ENCODE measurements at places on chromosomes 6 and 20.

DNA sequence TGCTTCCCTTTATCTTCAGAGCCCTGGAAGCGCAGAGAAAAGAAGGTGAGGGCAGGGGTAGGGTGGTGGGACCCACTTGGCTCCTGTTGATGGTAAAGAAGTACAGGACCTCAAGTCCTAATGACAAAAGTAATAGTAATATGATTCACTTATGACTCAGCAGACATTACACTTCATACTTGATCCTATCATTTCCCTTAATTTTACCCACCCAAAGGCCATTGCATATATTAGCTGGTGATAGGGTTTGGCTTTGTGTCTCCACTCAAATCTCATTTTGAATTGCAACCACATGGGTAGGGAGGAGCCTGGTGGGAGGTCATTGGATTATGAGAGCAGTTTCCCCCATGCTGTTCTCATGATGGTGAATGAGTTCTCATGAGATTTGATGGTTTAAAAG lies 880.7 kb downstream of the KIF16B start:
- no peak overlapping the region for H3K4me3 ChIP-seq
- DNase-seq = no peak
- H3K27ac ChIP-seq = no peak overlapping the region
- no peaks in the 10 kb centered on the region for H3K27me3 ChIP-seq

DNA sequence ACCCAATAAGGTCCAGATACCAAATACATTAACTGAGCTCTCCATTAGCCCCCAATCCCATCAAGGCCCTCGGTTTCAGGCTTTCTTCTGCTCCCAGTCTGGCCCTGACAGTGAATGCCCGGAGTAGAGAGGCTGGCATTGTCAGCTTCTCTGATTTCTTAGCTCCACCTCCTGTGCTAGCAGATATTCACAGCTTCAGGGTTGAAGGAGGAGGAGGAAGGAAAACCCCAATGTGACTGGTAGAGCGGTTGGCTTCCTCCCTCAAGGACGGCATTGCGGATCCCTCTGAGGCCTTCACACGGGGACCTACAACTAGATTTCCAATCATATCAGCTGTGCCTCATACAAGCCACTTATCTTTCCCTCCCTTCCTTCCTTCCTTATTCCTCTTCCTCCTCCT lies 164.1 kb upstream of the SYNDIG1 start:
- no peak overlapping the region for H3K27ac ChIP-seq
- no peak for DNase-seq
- no peaks in the 10 kb centered on the region for H3K36me3 ChIP-seq
- H3K4me1 ChIP-seq = no peaks in the 10 kb centered on the region
- no peaks in the 10 kb centered on the region for H3K27me3 ChIP-seq

GRCh38 chr20:11137688-11138087 lies 463.9 kb upstream of the JAG1 start:
- H3K4me3 ChIP-seq = no peak overlapping the region
- H3K4me1 ChIP-seq = no peaks in the 10 kb centered on the region
- DNase-seq = no peak
- H3K27me3 ChIP-seq = no peaks in the 10 kb centered on the region
- no peak overlapping the region for H3K27ac ChIP-seq
- H3K36me3 ChIP-seq = no peaks in the 10 kb centered on the region

- no peaks in the 10 kb centered on the region for H3K36me3 ChIP-seq
- no peak overlapping the region for H3K4me3 ChIP-seq
- H3K27ac ChIP-seq = no peak overlapping the region
- H3K4me1 ChIP-seq = no peaks in the 10 kb centered on the region
- DNase-seq = no peak
- no peaks in the 10 kb centered on the region for H3K27me3 ChIP-seq
Observed at GRCh38 chr6:9272671-9273070, 837.3 kb upstream of the SLC35B3 start.

DNA sequence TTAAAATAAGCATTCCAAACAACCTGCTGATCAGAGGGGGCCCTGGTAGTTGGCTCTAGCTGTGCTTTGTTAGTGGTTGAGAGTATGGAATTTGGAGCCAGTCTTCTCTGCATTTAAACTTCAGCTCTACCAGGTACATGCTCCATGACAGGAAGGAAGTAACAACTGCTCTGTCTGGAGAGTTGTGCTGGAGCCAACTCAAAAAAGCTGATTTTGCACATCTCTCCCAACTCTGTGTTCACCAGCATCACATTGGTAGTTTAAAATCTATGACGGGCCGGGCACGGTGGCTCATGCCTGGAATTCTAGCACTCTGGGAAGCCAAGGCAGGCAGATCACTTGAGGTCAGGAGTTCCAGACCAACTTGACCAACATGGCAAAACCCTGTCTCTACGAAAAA lies 68.8 kb upstream of the BMP2 start:
- no peaks in the 10 kb centered on the region for H3K4me1 ChIP-seq
- no peaks in the 10 kb centered on the region for H3K27me3 ChIP-seq
- H3K36me3 ChIP-seq = no peaks in the 10 kb centered on the region

DNA sequence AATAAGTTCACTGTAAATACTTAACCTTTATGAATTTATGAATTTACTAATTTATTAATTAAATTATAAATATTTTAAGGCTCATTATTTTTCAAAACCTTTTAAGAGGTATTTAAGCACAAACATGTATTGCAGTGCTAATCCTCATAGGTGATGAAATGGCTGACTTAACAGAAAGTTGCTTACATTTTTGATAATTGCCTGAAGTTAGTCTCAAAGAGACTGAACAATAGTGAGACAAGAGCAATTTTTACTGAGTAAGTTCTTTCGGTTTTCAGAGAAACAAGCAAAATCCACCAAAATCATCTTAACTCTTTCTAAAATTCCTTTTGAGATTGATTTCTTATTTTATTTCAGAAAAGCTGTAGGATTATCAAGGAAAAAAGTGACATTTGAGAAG lies 137.3 kb upstream of the VGLL2 start:
- H3K4me1 ChIP-seq = no peaks in the 10 kb centered on the region
- H3K4me3 ChIP-seq = no peak overlapping the region
- H3K36me3 ChIP-seq = no peaks in the 10 kb centered on the region
- no peak overlapping the region for H3K27ac ChIP-seq

DNA sequence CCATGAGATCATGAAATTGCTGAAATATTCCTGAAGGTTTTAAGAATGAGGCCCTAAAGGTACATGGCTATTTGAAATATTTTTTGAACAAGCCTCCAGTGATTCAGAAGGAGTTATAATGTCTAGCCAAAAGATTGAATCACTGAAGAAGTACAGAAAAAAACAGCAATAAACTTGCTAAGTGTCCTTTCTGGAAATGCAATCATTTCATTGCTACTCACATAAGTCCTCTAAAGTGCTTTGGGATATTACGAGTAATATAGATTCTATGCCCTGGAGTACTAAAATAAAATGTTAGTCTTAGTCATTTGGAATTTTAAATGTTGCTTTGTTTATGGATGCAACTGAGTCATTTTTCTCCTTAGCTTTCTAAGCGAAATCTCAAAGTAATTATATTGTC lies 32.7 kb downstream of the CENPW start:
- no peaks in the 10 kb centered on the region for H3K27me3 ChIP-seq
- no peak for DNase-seq

GRCh38 chr6:148175550-148176188 lies 167.0 kb upstream of the SASH1 start:
- no peaks in the 10 kb centered on the region for H3K4me1 ChIP-seq
- no peak for DNase-seq
- H3K4me3 ChIP-seq = no peak overlapping the region
- no peaks in the 10 kb centered on the region for H3K36me3 ChIP-seq

GRCh38 chr6:79277109-79277508 lies 42.6 kb upstream of the HMGN3 start:
- no peaks in the 10 kb centered on the region for H3K27me3 ChIP-seq
- H3K4me3 ChIP-seq = no peak overlapping the region
- H3K4me1 ChIP-seq = no peaks in the 10 kb centered on the region
- H3K27ac ChIP-seq = no peak overlapping the region

DNA sequence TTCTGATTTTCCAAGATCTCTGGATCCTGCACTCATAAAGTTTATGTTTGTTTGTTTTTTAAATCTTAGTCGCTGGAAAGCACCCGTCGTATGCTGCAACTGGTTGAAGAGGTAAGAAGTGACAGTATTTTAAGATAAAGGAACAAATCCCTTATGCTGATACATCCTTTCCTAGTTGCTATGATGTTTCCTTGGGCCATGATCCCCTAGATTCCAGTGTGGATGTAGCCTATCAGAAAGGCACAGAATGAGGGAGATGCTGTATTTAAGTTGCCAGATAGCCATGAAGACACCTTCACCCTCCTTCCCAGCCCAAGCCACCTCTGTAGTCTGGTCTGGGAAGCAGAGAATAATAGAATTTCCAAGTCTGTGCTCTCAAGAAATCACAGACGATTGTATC lies 59.0 kb downstream of the SNAP25 start:
- no peaks in the 10 kb centered on the region for H3K36me3 ChIP-seq
- DNase-seq = no peak

DNA sequence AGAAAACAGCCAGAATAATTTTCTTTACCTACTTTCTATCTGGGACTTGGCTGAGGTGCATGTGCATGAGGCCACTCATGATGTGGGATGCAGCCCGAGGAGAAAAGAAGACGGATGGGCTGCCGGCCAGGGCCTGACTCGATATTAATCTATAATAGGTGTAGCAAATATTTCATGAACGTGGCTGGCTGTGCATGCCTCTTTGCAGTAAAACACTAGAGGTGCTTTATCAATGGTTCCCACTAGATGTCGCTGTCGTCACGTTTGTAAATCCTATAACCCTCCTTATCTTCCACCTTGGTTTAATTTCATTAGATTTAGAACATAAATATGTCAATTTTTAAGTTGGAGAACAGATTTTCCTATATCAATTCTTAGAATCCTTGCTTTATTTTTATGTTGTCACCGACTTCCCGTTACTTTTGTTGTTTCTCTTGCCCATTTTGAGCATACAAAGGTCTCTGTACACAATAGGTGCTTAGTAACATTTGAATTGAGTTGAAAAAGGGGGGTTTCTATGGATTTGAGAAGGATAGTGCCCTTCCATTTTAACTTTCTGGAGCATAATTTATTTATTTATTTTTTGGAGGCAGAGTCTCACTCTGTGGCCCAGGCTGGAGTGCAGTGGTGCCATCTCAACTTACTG lies 19.6 kb upstream of the FERMT1 start:
- H3K27me3 ChIP-seq = no peaks in the 10 kb centered on the region
- H3K4me1 ChIP-seq = no peaks in the 10 kb centered on the region
- no peaks in the 10 kb centered on the region for H3K36me3 ChIP-seq

- H3K27ac ChIP-seq = no peak overlapping the region
- no peaks in the 10 kb centered on the region for H3K27me3 ChIP-seq
- no peaks in the 10 kb centered on the region for H3K4me1 ChIP-seq
- H3K36me3 ChIP-seq = no peaks in the 10 kb centered on the region
Observed at GRCh38 chr20:8175741-8176675, 43.9 kb downstream of the PLCB1 start.

DNA sequence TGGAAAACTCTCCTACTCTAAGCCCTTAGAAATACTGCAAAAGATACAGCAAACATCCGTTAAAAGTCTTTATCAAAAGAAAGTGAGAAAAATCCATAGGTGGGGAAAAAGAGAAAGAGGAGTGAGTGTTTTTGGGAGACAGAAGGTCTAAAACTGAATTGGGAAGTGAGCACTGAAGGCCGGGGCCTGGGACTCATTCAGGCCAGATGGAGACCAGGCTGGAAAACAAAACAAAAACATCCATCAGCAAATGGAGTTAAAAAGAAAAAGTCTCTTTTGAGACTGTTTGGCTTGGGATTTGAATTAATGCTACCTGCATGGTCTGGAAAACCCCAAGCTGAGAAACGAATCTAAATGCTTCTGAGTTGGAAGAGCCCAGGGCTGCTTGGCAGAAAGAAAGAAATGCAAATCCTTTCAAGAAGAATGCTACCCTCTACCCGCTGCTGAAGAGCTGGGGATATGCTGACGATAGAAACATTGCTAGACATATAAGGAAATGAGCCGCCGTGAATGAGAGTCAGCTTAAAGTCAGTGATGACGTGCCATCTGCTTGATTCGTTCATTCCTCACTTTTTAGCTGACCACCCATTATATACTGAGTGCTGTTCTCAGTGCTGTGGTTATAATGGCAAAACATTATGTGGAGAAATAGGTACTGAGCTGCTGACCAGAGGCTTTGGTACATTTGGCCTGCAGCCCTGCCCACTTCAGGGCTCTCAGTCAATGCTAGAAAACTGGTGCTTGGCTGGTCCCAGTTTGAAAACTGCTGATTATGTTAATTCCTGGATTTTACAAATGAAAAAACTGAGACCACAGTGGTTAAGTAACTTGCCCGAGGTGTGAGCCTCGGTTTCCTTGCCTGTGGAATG lies 28.0 kb upstream of the TULP4 start:
- H3K27ac ChIP-seq = peak overlapping the region; percentile 56
- H3K4me3 ChIP-seq = no peak overlapping the region
- no peaks in the 10 kb centered on the region for H3K36me3 ChIP-seq
- peaks cover 48% of the 10 kb centered on the region for H3K4me1 ChIP-seq
- no peaks in the 10 kb centered on the region for H3K27me3 ChIP-seq

- H3K4me3 ChIP-seq = no peak overlapping the region
- no peak for DNase-seq
- no peaks in the 10 kb centered on the region for H3K36me3 ChIP-seq
- H3K27me3 ChIP-seq = no peaks in the 10 kb centered on the region
Observed at GRCh38 chr6:10556992-10557391, 35.8 kb downstream of the GCNT2 start.

GRCh38 chr6:13508711-13509705 lies 21.6 kb upstream of the GFOD1 start:
- no peak for DNase-seq
- H3K4me3 ChIP-seq = no peak overlapping the region
- H3K27me3 ChIP-seq = no peaks in the 10 kb centered on the region
- H3K27ac ChIP-seq = no peak overlapping the region
- no peaks in the 10 kb centered on the region for H3K4me1 ChIP-seq

GRCh38 chr20:61644378-61645076 lies 392.5 kb downstream of the CDH4 start:
- no peak overlapping the region for H3K4me3 ChIP-seq
- DNase-seq = no peak
- no peaks in the 10 kb centered on the region for H3K4me1 ChIP-seq
- H3K36me3 ChIP-seq = no peaks in the 10 kb centered on the region
- no peaks in the 10 kb centered on the region for H3K27me3 ChIP-seq
- H3K27ac ChIP-seq = no peak overlapping the region

- peaks cover 84% of the 10 kb centered on the region for H3K4me1 ChIP-seq
- no peaks in the 10 kb centered on the region for H3K36me3 ChIP-seq
- no peaks in the 10 kb centered on the region for H3K27me3 ChIP-seq
Observed at GRCh38 chr6:70673601-70674000, 5.9 kb downstream of the SMAP1 start.

DNA sequence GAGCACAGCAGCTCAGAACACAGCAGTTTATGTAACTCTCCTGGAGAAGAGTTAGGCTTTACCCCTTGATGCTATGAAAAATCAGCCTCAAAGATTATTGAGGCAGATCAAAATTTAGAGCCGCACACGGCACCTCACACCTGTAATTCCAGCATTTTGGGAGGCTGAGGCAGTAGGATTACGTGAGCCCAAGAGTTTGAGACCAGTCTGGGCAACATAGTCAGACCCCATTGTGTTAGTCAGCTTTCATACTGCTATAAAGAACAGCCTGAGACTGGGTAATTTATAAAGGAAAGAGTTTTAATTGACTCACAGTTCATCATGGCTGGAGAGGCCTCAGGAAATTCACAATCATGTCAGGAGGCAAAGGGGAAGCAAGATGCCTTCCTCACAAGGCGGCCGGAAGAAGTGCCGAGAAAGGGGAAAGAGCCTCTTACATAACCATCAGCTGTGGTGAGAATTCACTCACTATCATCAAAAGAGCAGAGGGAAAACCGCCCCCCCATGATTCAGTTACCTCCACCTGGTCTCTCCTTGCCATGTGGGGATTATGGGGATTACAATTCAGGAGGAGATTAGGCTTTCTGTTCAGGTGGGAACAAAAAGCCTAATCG lies 87.7 kb downstream of the SGK1 start:
- no peak overlapping the region for H3K27ac ChIP-seq
- H3K36me3 ChIP-seq = no peaks in the 10 kb centered on the region
- DNase-seq = no peak
- no peak overlapping the region for H3K4me3 ChIP-seq
- H3K27me3 ChIP-seq = no peaks in the 10 kb centered on the region

Data from CD4-positive, alpha-beta memory T cell (primary cell).